ENCODE measurements at places on chromosomes 3 and 15.

DNA sequence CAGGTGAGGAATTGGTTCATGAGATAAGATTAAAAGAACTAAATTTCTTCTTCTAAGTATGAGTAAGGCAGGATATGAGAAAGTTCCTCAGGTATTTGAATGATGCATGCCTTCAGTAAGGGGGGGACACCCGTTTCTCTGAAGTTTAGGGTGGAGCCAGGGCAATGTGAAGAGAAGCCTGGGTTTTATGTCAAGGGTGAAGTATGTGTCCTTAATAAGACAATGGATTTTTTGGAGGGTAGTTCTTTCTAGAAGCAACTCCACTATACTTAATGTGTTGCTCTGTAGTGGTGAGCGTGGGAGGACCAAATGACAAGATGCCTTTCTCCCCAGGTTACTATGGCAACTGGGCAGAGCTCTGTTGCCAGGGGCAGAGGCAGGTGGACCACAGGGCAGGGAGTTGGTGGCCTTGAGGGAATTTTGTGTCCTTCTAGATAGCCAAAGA, 44.0 kb downstream of the PHLDB2 start:
- DNase-seq, result no peak

DNA sequence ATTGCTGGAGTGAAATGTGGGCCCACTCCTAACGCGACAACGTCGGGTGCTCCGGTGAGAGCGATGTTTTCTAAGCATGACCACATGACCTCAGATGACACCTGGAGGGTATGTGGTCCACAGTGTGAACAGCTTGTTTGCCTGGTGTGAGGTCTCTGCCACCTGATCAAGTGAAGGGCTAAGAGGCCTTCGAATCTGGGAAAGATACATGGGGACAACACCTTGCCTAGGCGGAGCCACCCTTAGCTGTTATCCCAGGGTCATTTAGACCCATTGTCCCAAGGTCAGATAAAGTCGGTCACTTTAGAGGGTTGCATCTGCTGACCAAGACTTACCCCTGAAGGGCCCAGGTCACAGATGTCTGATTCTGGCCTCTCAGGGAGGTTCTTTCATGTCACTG, 34.9 kb upstream of the ALDH1A3 start:
- no peak for DNase-seq

DNA sequence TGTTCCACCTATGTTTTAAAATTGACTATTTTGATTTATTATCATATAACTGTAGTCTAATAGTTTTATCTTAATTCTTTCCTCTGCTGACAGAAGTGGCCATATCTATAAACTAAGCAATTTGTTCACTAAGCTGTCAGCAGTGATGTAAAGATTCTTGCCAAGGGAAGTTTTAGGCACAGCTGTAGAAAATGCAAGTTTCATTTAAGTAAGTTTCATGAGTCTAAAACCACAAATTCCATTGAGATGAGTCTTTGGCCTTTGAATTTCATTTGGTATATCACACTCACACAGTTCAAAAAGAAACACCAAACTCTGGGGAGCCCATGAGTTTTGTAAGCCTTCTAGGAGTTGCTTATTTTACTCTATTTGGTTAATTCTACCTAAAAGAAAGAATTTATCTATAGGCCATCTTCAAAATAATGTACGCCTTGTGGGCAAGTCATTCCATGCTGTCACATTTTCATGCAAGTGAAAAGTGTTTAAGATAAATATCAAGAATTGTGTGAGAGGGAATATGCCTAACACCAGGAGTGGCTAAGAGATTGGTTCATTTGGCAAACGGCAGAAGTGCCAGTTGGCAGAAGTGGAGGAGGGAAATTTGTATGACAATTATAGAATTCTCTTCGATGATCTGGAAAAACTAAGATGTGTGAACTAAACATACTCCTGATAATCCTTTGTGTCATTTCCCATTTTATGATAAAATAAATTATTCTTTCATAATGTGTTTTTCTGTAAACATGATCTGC, 292.9 kb downstream of the ZIC4 start:
- no peak for DNase-seq

DNA sequence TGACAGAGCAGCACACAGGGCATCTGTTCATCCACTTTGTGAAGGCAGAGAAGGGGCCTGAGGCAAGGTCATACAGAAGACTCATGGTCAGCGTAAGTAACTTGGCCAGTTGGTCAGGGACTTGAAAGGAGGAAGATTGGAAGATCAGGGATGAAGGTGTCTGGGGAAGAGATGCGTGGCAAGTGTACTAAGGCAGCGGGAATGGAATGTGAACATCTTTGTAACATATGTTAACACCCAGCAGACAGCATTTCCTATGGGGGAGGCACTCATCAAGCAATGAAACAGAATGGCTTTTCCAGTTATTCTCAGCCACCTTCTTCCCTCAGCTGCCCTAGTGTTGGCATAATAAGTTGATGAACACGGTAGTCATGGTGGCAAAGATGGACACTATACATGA, 7.8 kb upstream of the RFC4 start:
- DNase-seq, result no peak

DNA sequence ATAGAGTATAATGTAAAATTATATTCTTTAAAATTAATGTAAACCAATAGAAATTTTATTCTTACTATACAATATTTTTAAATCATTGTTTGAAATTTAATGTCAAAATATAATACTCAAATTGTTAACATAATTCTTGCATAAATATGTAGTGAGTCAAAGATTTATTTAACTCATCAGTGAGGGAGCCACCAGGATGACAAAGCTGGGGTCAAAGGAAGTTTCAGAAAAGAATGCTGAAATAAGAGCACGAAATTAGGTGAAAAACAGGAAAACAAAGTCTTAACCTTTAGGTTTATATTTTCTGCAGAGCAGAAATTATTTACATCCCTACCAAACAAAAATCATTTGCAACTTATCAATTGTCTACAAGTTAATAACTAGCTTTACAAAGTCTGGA, 74.1 kb downstream of the DIPK2A start:
- DNase-seq, result no peak

- DNase-seq, result no peak
These were observed 24.0 kb upstream of the TRH start for GRCh38 chr3:129950318-129951046.

DNA sequence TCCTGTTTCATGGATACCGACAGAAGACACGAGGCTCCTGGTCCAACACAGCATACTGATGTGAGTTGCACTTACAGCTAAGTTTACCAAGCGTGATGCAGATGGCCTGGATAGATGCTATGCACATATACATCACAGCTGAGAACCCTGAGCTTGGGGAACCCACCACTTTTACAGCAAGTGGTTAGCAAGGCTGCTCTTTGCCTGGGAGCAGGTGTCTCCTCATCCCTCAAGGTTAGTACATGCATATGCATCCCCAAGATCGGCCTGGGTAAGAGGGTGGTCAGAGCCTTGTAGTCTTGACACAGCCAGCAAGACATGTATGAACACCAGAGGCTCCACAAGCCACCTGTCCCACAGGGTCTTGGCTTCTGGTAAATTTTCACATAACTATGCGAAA, 28.3 kb downstream of the LRRC2 start:
- DNase-seq, result no peak

DNA sequence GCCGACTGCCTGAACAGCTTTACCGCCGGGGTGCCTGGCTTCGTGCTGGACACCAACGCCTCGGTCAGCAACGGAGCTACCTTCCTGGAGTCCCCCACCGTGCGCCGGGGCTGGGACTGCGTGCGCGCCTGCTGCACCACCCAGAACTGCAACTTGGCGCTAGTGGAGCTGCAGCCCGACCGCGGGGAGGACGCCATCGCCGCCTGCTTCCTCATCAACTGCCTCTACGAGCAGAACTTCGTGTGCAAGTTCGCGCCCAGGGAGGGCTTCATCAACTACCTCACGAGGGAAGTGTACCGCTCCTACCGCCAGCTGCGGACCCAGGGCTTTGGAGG, 815 bp downstream of the SPINT1 start:
- DNase-seq, result no peak

Data from GOT3 (cell line).